Fibroblast of skin of right biceps (primary cell): ENCODE measurements at places on chromosomes 2 and 18.

DNA sequence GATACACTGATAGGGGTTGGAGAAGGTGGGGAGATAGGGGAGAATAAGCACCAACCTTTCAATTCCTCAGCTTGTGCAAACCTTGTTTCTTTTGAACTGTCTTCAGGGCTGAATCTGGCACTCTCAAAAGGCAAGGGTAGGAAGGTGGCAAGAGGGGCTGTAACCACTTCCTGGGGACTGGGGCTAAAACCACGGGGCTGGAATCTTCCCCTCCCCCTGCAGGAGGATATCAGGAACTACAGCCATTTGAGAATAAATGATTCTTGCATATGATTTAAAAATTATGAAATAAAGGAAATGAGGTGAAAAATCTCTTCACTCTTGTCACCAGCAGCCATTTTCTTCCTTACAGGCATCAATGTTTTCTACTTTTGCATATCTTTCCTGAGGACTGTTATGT lies 50.8 kb downstream of the ATOH8 start:
- DNase-seq: no peak

- no peak for DNase-seq
Measured at GRCh38 chr18:63909870-63910269, 2.1 kb downstream of the SERPINB10 start.

DNA sequence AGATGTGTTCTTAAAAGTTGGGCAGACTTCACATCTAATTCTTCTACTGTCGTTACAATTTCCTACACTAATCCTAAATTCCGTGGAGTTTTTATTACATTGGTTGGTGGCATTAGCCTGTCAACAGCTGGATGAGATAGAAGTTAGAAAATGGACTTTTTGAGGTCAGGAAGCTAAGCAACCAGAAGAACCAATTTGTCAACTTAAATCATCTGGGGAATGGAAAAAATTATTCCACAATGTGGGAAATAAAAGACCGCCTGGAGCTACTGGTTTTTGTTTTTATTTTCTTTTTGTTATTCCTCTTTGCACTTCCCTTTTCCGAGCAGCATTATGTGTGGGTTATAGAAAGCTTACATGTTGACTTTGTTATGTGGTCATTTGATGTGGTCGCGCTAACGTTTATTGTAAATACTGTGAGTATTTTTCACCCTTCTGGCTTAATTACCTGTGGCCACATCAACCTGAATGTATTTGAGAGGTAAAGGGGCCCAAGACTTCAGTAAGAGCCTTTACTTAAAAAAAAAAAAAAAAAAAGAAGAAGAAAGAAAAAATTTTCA lies 75.3 kb downstream of the PTPRM start:
- no peak for DNase-seq

GRCh38 chr18:64100116-64100922 lies 48.6 kb downstream of the LINC00305 start:
- DNase-seq: no peak

- DNase-seq: no peak
Measured at GRCh38 chr2:44655401-44655864, 286.1 kb upstream of the SIX3 start.

GRCh38 chr2:237558961-237559641 lies 7.3 kb upstream of the PRLH start:
- DNase-seq: peak; percentile 35

- peak; percentile 4 for DNase-seq
Measured at GRCh38 chr2:226797289-226797988, 2.2 kb downstream of the IRS1 start.

GRCh38 chr2:128395640-128396499 lies 77.2 kb upstream of the HS6ST1 start:
- peak; percentile 86 for DNase-seq

DNA sequence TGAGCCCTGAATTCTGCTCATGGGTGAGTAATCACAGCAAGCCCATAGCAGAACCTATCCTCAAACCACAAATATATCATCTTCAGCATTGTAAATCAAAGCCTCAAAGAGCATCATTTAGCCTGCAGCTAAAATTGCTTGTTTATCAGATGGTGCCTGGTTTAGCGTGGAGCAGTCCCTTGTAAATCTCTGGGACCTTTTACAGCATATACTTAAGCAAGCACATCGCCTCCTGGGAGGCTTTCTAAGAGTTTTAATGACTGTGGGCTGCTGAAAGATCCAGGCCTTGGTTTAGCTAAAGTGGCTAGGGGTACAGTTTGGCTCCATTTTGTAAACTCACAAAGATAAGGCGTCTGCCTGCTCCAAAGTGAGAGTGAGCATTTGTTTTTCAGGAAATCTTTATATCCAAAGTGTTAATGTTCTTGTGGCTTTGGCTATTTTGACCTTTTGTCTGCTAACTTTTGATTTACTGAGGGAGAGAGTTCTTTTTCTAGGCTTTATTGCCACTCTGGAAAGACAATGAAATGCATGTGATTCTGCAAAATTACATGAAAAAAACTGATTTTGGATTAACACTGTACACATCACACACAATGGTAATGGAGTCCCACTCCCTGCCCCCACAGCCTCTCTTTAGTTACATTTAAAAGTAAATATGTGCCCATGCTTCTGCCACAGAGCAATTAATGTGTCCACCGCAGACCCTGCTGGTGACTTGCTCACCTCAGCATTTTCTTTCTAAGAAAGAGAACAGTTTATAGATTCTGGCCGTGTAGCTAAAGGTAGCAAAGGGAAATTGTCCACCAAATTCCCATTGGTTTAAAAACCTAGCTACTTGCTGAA lies 194.8 kb downstream of the LNPK start:
- peak; percentile 28 for DNase-seq

DNA sequence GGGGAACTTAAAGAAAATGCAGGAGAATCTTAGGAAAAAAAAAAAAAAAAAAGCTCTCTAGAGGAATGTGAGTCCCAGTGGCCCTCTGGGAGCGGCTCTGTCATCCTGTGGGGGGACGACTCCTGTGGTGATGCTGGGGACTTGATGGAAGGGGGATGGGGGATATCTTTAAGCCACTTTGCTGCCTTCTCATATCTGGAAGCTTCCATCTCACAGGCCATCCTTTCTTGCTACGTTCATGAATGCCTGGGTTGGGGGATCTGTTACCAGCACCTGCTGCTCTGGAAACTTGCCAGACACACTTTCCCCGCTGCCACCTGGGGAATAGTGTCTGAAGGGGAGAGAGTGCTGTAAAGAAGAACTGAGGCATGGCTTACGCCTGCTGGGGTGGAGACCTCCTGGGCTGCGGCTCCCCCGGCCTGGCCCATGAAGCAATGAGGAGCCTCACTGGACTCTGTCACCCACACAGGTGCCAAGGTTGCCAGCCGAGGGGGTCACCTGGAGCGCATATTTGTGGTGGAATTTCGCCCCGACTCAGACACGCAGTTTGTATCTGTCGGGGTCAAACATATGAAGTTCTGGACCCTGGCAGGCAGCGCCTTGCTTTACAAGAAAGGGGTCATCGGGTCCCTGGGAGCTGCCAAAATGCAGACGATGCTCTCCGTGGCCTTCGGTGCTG lies 92.8 kb downstream of the RTN4 start:
- DNase-seq: no peak

- DNase-seq: no peak
Measured at GRCh38 chr2:235825946-235826345, 332.1 kb downstream of the AGAP1 start.

GRCh38 chr18:39274535-39274934 lies 1708.9 kb upstream of the CELF4 start:
- peak; percentile 1 for DNase-seq

- peak; percentile 94 for DNase-seq
Measured at GRCh38 chr2:152558158-152558984, 158.9 kb downstream of the PRPF40A start.

GRCh38 chr2:84938194-84938879 lies 32.6 kb upstream of the KCMF1 start:
- peak; percentile 53 for DNase-seq

GRCh38 chr2:28615706-28616105 lies 119.8 kb downstream of the PLB1 start:
- DNase-seq: no peak

DNA sequence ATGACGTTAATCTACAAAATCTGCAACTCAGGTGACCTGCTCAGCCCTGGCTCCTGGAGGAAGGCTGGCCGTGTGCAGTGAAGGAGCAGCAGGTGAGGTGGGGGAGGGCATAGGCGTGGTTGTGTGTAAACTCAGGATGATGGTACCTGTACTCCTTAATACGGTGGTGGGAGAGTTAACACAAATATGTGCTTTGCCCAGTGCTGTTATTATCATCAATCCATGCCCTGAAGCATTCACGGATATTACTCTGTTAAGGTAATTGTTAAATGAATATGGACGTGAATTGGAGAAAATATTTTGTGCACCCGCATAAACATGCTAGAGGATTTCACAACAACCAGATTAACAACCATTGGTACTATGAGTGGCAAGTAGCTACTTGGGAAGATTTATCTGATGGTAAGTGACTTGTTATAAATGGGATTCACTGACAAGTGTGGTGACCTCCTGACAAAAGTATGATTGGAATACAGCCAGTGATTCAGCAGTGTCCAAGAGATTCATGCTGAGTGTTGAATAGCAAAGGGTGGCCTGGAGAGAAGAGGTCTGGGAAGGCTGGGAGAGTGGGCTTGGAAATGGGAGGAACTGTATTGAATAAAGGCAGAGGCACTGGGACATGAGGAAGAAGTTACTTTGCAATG lies 194.1 kb downstream of the TPGS2 start:
- DNase-seq: peak; percentile 43

DNA sequence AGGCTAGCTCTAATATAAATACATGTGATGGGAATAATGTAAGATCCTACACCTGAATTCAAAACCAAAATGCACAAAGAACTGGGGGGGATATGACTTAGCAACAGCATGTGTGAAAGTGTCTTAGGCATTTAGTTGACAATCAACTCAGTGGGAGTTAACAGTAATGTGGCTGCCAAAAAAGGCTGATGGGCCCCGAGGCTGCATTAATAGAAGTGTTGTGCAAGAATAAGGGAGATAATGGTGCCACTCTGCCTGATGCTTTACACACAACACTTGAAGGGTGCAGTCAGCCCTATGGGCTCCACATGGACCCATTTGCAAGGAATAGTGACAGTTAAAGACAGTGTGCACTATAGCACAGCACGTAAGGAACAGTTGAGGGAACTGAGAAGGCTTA lies 649.4 kb upstream of the ZEB2 start:
- no peak for DNase-seq
